ENCODE measurements at places on chromosomes 3 and 15.

DNA sequence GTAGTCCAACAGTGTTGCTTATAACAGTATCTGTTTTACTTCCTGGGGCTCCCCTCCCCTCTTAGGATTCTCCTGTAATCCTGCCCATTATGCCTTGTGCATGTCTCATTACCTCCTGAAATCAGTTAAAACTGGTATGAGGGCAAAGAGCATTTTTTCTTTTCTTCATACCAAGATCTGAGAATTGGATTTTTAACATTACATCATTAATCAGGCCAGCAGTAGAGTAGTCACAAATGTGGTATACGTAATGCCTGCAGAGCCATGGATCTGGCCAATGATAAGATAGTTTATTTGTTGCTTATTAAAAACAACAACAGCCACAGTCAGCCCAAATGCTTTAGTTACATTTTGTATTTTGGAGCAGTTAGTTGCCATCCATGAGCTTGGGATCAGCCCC lies 23.2 kb downstream of the ARID3B start:
- no peak for DNase-seq

- DNase-seq = no peak
These were observed 89.5 kb downstream of the SUCNR1 start for GRCh38 chr3:151962912-151963311.

- DNase-seq = no peak
These were observed 71.4 kb downstream of the ARNT2 start for GRCh38 chr15:80475572-80475971.

GRCh38 chr15:53911431-53911830 lies 66.8 kb upstream of the UNC13C start:
- no peak for DNase-seq

DNA sequence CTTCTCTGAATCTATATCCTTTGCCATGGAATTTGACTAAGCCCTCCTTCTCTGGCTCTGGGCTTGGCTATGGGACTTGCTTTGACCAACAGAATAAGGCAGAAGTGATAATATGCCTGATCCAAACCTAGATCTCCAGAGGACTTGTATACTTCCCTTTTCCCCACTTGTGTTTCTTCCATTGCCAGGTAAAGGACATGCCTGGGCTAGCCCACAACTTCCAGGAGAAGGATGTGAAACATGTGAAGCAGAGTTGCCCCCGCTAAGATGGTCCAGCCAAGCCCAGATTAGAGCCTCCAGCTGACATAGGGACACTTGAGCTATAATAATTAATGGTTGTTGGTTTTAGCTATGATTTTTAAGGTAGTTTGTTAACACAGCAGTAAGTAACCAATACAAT lies 55.1 kb downstream of the FOXB1 start:
- no peak for DNase-seq

- DNase-seq = no peak
These were observed 46.9 kb upstream of the MUC13 start for GRCh38 chr3:124981472-124981871.

- DNase-seq = no peak
These were observed 27.9 kb downstream of the CD276 start for GRCh38 chr15:73712107-73712506.

DNA sequence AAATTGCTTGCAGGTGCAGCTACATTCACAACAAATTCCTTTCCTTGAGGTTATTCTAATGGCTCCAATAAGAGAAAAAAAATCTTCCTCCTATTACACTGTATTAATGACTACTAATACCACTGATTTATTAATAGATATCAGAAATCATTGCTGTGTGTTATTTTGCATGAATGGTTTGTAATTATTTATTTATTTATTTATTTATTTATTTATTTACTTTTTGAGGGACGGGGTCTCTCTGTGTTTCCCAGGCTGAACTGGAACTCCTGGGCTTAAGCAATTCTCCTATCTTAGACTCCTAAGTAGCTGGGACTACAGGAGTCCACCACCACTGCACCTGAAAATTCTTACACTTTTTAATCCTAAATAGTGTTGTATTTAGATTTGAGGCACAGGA lies 390.4 kb downstream of the SI start:
- DNase-seq = no peak

GRCh38 chr15:42138968-42139386 lies 17.5 kb downstream of the PLA2G4F start:
- no peak for DNase-seq

GRCh38 chr15:90674476-90674875 lies 42.7 kb upstream of the BLM start:
- no peak for DNase-seq

- DNase-seq = no peak
These were observed 401.5 kb upstream of the PROK2 start for GRCh38 chr3:72186400-72186855.

DNA sequence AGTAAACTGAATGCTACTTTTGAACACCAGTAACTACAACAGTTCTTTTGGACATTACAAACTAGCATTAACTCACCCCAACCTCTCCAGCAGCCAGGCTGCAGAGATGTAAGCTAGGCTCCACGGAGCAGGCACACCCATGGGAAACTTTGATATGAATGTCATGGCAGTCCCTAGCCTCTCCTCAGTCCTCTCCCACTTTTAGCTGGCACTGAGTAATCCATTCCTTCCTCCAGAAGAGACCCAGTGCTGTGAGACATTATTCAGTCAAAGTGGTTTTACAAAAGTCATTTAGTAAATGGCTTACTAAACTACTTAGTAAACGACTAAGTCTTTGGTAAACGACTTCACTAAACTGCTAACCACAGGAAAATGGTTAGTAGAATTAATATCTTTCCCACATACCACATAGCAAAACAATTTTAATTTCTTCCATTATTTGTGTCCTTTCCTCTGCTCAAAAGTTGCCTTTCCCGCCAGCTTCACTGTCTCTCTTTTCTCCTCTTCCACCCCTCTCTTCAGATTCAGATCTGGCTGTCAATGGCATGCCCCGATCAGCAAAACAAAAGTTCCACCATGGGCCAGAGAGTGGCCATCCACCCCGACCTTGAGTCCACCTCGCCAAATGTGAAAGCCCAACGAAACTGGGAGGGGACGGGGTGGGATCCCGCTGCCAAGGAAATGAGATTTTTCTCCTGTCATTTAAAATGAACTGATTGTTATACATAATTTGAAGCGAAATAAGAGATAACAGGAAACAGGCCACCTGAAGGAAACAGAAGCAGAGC lies 67.5 kb upstream of the TJP1 start:
- no peak for DNase-seq

GRCh38 chr3:60192297-60193114 lies 1058.7 kb downstream of the FHIT start:
- DNase-seq = no peak

DNA sequence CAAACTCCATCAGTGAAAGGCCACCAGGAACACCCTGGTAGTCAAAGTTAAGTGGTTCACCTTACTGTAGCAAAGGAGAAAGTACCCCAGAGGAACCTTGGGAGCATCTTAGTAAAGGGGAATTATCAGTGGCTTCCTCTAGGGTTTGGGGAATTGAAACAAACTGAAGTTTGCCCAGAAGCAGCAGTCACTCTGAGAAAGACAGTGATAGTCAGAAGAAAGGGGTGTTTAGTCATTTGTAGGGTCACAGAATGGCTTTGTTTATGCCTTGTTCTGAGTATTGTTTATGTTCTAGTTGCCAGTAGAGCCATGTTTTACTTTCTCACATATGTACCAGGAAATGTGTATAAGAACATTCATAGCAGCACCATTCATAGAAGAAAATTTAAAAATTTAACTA lies 93.8 kb downstream of the FHIT start:
- DNase-seq = no peak

DNA sequence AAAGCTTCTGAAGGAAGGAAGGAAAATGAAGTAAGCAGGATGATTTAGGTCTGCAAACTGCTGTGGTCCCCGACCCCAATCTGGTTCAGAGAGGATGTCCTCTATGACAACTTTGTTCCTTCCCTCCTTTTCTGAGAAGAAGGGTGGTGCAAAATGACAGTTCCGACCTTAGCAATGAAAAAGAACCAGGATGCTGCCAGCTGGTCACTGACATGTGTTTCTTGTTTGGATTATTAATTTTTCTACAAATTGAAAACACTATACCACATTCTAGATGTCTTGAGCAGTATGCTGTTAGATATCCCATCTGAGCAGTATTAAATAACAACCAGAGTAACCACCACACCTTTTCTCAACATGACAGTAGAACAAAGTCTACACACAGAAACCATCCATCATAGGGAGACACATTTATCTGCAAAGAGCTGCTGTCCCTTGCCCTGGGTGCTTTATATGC lies 27.5 kb downstream of the CDCP1 start:
- no peak for DNase-seq

DNA sequence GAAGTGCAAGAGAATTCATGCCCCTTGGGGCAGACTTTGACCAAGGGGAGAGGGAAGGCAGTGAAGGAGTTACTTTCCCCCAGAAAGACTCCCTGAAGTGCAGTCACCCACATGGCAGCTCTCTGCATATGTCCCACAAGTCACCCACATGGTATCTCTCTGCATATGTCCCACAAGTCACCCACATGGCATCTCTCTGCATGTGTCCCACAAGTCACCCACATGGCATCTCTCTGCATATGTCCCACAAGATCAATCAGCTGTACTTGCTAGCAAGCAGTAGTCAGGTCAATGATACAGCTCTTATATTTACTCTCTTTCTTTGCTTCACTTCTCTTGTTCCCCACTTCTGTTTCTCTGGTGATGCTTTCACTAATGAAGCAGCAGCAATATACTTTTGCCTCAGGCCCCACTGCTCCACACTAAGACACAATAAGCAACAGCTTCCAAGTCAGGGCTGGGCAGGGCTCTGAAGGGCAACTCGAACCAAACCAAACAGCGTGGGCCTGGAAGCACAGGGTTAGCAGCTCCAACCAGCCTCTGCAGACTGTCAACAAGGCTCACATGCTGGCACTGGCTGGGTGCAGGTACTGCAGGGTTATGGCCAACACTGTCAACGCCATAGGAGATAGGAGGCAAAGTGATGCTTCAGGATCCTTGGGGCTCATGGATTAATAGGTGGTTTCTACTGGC lies 46.7 kb downstream of the THBS1 start:
- no peak for DNase-seq

GRCh38 chr15:98257290-98257689 lies 296.8 kb downstream of the ARRDC4 start:
- DNase-seq = no peak

- peak; percentile 27 for DNase-seq
These were observed 286.5 kb downstream of the NSUN3 start for GRCh38 chr3:94349310-94349878.

DNA sequence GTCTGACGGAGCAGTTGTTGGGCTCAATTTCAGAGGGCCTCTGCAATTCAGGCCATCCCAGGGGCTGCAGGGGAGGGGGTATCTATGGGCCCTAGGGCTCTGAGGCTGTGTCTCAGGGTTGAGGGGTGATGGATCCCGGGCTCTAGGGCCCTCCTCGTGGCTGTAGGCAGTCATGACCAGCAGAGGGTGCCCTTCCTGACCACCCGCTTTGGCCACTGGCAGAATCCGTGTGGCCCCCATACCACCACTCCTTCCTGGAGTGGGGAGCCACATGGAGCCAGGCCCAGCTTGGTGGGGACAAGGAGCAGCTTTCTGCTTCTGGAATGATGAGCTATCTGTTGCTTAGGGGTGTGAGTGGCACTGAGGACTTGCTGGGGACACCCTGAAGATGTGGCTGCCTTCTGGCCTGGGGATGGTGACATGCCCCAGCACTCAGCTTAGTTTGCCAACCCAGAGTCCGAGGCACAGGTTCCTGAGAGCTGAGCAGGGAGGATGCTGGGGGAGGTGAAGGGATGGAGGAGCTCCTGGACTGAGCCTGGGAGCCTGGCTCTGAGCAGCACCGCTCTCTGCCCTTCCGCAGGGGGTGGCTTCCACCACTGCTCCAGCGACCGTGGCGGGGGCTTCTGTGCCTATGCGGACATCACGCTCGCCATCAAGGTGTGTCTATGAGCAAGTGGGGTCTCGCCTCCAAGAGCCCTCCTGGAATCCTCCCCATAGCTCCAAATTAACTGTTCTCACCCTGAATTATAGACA lies 20.2 kb downstream of the HDAC11 start:
- no peak for DNase-seq

GRCh38 chr3:155658671-155659261 lies 86.1 kb downstream of the PLCH1 start:
- no peak for DNase-seq

DNA sequence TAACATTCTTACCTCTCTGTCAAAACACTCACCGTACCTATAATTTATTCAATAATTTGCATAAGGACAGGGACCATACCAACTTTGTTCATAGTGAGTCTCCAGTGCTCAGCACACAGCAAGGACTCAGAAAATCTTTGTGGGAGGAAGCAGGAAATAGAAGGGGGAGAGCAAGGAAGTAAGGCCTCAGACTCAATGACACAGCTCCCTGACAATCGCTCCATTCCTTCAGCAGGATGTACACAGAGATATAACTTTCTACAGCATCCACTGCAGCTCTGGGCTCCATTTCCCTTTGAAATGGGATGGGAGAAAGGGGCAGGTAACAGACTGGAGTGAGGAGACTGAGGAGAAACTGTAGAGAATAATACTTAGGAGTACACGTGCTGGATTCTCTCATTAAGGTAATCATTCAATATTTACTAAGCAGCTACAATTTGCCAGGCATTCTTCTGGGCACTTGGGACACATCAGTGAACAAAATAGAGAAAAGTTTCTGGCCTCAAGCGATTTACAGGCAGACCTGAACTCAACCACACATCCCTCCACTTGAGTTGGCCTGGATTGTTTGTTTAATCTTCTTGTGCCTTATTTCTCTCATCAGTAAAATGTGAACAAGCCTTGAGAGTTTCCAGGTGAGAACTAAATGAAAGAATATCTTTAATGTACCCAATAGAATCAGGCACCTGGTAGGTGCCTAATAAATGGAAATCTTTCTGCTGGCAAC lies 330.3 kb upstream of the THBS1 start:
- no peak for DNase-seq

- no peak for DNase-seq
These were observed 196.2 kb upstream of the CFAP20DC start for GRCh38 chr3:59245859-59246501.

DNA sequence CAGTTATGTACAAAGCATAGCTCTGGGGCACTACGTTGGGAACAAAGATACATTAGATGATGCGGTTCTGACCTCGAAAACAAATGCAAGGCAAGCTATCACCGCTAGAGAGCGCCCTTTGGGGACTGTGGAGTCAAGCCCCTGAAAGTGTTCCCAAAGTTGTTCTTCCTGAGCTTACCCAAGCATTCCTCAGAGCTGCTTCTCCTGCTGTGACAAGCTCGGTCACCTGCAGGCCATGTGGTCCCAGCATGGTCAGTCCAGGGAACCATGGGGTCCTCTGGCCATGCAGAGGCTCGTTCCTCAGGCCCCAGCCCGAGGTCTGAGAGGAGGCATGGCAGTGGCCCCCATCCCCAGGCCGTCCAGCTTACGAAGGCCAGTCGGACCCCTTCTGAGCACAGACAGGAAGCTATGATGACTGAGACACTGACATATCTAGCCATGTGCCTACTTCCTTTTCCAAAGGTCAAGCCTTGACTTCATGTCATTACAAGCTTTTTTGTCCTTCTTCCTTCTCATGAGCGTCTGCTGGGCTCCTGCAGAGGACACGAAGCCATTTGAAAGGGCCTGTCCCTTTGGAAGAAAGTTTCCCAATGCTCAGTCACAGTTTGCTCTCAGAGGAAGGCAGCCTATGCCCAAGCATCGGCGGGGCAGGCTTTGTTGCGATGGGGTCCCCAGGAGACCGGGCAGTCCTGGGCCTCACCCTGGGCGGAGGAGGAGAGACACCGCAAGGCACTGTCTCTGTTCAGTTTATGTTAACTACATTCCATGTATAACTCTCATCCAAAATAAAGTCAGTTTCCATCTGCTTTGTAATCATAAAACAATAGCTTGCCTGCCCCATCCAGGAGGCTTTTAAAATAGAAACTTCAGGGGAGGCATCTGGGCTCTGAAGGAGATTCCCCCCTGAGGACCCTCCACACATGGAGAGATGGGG lies 79.3 kb downstream of the ATP10A start:
- DNase-seq = no peak
